Stimulated activated CD4-positive, alpha-beta T cell treated with anti-CD3 and anti-CD28 coated beads, TNF-alpha, amount 100 ng/mL, for 1 hour (primary cell): ENCODE measurements at places on chromosomes 1 and 21.
A peak's percentile ranks its signal among the peaks of the same experiment; 100 is the strongest.

DNA sequence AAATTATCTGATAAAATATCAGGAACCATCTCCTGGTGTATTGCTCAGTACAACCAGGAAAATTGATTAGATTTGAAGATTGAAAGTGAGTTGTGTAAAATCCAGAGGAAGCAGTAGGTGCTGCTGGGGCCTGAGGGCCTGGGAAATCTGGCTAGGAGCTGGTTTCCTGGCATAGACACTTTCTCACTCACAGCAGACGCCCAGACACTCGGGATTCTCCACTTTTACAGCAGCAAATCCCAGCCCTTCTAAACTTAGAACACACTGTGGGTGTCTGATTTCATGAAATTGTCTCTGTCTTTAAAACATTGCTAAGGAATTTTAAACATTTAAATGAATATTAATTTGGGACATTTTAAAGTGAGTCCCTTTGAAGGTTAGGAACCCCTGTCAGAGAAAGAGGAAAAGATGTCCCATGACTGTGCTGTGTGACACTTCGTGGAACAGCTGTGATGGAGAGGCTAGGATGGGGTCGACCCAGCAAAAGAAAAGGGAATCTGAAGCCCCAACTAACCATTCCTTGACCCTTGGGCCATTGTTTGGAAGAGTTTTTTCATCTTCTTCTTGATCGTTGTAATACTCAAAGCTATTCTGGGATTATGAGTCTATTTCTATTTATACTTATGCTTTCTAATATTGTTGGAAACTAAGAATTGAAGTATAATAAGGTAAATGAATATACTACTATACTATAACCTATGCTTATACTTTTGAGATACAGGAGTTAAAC, 49.0 kb upstream of the VAMP3 start:
- no peak for DNase-seq

- DNase-seq = no peak
Measured at GRCh38 chr1:175071276-175071943, 3.8 kb downstream of the TNN start.

- DNase-seq = no peak
Measured at GRCh38 chr1:180928331-180929230, 15.9 kb downstream of the KIAA1614 start.

- DNase-seq = no peak
Measured at GRCh38 chr1:184753608-184754475, 816 bp downstream of the EDEM3 start.

DNA sequence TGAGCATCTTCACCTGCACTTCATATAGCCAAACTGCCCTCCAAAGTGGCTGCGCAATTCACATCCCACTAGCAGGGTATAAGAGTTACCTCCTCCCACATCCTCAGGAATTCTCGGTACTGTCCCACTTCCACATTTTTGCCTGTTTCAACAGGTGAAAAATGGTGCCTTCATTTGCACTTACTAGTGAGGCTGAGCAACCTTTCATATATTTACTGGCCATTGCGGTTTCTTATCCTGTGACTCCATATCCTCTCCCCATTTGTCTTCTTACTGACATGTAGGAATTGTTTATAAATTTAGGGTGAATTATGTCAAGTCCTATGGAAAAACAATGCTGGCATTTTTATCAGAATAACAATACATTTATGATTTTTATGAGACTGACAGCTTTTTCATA, 61.9 kb downstream of the NIBAN1 start:
- no peak for DNase-seq

- no peak for DNase-seq
Measured at GRCh38 chr1:204114606-204115005, 37.2 kb downstream of the ETNK2 start.

- DNase-seq = no peak
Measured at GRCh38 chr1:235724730-235725129, 75.1 kb upstream of the GNG4 start.

- DNase-seq = no peak
Measured at GRCh38 chr1:236429715-236430274, 35.7 kb downstream of the EDARADD start.

- no peak for DNase-seq
Measured at GRCh38 chr1:54125386-54126070, 27.3 kb downstream of the CDCP2 start.

GRCh38 chr1:88658419-88658818, 25.7 kb upstream of the PKN2 start:
- no peak for DNase-seq

- DNase-seq = no peak
Measured at GRCh38 chr1:63777286-63777685, 3.5 kb downstream of the ROR1 start.

DNA sequence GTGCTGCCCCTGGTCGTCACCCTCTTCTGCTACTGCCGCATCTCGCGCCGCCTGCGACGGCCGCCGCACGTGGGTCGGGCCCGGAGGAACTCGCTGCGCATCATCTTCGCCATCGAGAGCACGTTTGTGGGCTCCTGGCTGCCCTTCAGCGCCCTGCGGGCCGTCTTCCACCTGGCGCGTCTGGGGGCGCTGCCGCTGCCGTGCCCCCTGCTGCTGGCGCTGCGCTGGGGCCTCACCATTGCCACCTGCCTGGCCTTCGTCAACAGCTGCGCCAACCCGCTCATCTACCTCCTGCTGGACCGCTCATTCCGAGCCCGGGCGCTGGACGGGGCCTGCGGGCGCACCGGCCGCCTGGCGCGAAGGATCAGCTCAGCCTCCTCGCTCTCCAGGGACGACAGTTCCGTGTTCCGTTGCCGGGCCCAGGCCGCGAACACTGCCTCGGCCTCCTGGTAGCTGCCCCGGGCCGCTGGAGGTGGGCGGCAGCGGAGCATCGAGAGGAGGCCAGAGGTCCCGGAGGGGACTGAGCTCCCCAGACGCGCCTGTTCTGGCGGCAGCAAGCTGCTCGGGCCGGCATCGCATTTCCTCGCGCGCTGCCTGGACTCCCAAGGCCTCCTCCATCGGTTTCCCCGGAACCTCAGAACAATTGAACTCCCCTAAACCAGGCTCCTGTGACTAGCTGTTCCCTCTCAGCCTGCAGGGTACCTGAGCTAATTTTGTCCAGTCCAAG, 1.1 kb downstream of the GPR25 start:
- DNase-seq = no peak

DNA sequence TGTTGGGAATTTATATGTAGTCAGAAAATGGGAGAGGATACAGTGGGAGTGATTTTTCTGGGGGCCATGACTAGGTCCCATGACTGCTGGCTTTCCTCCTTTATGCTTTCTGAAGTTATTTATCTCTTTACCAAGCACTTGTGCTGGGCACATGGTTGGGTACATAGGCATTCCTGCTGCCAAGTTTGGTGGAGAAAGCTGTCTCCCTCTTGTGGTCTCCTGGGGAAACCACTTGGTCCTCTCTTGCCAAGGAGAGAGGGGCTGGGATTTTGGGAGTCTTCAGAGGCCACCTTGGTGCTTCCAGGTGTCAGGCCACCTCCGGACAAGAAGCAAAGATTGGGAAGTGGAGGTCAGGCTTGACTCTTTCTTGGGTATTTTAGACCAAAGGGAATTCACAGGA, 120.2 kb upstream of the KCNE2 start:
- DNase-seq = no peak

- DNase-seq = no peak
Measured at GRCh38 chr1:173507205-173507846, 30.2 kb downstream of the PRDX6 start.

GRCh38 chr1:236523704-236524141, at the start of gene LGALS8:
TSS of gene LGALS8 (plus strand) at chr1:236523982. CDS start at chr1:236526071, 2,089 bp downstream.
- peak; percentile 57 for DNase-seq

GRCh38 chr1:109627692-109628399, 8.2 kb downstream of the AMPD2 start:
- DNase-seq = no peak

DNA sequence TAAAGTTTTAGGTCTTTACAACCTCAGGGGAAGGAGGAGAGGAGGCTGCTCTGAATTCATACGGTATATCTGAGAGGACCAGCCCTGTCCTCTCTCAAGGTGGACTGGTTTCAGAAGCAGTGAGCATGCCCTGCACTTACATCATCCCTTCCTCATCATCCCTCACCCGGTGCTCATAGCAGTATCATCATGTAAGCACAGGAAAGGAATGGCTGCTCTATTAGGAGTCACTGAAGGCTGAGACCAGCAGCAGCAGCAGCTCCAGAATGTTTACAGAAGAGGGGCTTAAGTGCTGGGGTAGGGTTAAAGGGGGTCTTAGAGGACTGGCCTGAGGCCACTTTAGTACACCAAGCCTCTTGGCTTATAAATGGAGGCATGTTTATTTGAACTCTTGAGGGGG, 185.9 kb downstream of the AK5 start:
- no peak for DNase-seq

DNA sequence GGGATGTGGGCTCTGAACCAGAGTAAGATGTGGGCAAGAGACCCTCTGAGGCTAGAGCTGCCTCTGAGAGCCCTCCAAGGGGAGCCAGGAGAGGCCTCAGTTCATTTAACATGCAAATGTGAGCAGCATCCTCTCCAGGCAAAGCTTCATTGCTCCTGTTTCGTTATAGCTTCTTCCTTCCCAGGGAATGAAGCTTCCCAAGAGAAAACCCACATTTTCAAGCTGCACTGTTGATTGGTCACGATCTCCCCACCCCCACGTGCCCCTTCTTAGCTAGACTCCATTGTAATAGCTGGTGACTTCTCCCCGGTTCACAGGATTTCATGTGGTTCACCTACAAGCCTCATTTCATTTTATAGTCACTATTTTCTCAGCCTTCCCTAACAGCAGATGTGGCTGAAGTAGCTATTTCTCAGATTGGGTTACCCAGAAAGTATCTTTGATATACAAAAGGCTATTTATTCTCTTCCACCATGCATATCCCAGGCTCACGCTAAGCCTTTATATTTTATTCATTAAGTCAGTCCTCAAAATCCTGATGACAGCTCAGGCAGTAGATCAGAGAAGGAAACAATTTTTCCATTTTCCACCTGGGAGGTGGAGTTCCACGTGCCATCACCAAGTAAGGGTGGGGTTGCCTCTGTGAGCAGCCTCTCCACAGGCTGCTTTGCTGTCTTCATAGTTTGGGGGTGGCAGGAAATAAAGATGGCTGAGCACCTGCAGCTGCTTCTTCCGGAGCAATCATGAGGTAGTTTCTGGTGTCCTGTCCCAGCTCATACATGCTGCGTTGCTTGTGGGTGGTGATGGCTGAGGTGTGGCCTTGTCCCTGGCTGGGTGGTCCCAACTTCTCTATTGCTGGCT, 178.3 kb upstream of the RAB4A start:
- no peak for DNase-seq

GRCh38 chr1:202329891-202330290, 11.8 kb downstream of the UBE2T start:
- DNase-seq = no peak

GRCh38 chr1:32180186-32181060, 948 bp downstream of the TXLNA start:
- no peak for DNase-seq

- no peak for DNase-seq
Measured at GRCh38 chr1:104402178-104402577, 652.5 kb downstream of the AMY1C start.

GRCh38 chr1:210728437-210729149, 399.9 kb downstream of the HHAT start:
- no peak for DNase-seq

GRCh38 chr1:59345221-59345620, 48.3 kb downstream of the FGGY start:
- no peak for DNase-seq

- DNase-seq = no peak
Measured at GRCh38 chr1:55536545-55536865, 321.3 kb upstream of the USP24 start.

- no peak for DNase-seq
Measured at GRCh38 chr1:155850345-155850744, 6.7 kb downstream of the GON4L start.

- DNase-seq = peak; percentile 12
Measured at GRCh38 chr1:16420424-16421118, 16.7 kb downstream of the SPATA21 start.
